ENCODE measurements at places on chromosomes 7 and 10. TPM values are rescaled to one million over a fixed set of nuclear protein-coding genes. Genes with fewer than 3 reads are reported as not detected.
A peak's percentile ranks its signal among the peaks of the same experiment; 100 is the strongest.

Gene NUDT5
- 53.5 TPM for total RNA-seq

Gene AGMO
- total RNA-seq: 1.2 TPM

DNA sequence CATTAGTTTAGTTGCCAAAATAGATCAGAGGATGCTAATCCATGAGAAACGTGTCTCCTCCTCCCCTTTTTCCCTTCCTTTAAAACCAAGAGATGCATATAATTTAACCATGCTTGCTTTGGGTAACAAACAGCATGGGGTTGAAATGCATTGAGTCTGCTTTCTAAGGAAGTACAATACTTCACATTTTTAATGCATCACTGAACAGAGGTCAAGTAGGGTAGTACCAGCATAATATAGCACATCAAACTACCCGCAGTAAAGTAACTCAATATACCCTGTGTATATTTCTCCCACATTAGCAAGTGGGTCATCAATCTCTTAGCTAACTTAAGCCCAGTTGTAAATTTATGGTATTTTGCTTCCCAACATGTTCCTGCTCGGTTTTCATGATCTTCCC lies 239.3 kb upstream of the SEMA3C start:
- H3K27ac ChIP-seq: no peak overlapping the region
- no peaks in the 10 kb centered on the region for H3K36me3 ChIP-seq
- H3K4me3 ChIP-seq: no peak overlapping the region
- H3K4me1 ChIP-seq: peaks cover 6% of the 10 kb centered on the region
- DNase-seq: no peak

DNA sequence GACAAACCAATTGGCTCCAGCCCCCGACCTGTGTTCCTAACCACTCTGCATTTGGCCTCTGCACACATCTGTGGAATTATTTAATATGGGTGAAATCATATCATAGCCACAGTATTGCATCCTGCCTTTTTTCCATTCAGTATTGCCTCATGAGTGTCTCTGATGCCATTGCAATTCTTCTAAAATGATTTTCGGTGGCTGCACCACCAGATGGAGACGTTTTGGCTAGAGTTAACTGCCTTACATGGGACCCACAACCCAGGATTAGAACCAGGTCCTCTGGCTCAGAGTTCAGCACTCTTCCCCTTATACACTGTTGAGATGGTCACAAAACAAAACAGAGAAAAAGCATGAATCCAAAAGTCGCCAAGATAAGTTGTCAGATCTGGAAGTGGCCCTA lies 180.8 kb downstream of the EMX2 start:
- no peak overlapping the region for H3K27ac ChIP-seq
- no peak for DNase-seq
- H3K4me3 ChIP-seq: no peak overlapping the region
- peaks cover 5% of the 10 kb centered on the region for H3K27me3 ChIP-seq

GRCh38 chr7:91352091-91352490 lies 87.9 kb downstream of the FZD1 start:
- H3K36me3 ChIP-seq: no peaks in the 10 kb centered on the region
- no peak overlapping the region for H3K27ac ChIP-seq
- H3K4me1 ChIP-seq: peaks cover 12% of the 10 kb centered on the region
- H3K4me3 ChIP-seq: no peak overlapping the region
- peaks cover 7% of the 10 kb centered on the region for H3K27me3 ChIP-seq
- no peak for DNase-seq

GRCh38 chr7:108004220-108005142 lies 1.5 kb upstream of the LAMB1 start:
- peaks cover 27% of the 10 kb centered on the region for H3K27me3 ChIP-seq
- H3K4me3 ChIP-seq: peak overlapping the region; percentile 88
- H3K27ac ChIP-seq: peak overlapping the region; percentile 74
- peak; percentile 23 for DNase-seq
- H3K4me1 ChIP-seq: peaks cover 15% of the 10 kb centered on the region
- H3K36me3 ChIP-seq: peaks cover 4% of the 10 kb centered on the region
